NCI-H1092 treated with DMSO at 0.1 percent for 48 hours (cell line): ENCODE measurements at places on chromosomes 5 and 9.
A peak's percentile ranks its signal among the peaks of the same experiment; 100 is the strongest.

- DNase-seq: peak; percentile 43
Measured at GRCh38 chr5:176810081-176810597, at the start of gene UNC5A. TSS of gene UNC5A (plus strand) at chr5:176810559. CDS start at chr5:176810751, 192 bp downstream.

DNA sequence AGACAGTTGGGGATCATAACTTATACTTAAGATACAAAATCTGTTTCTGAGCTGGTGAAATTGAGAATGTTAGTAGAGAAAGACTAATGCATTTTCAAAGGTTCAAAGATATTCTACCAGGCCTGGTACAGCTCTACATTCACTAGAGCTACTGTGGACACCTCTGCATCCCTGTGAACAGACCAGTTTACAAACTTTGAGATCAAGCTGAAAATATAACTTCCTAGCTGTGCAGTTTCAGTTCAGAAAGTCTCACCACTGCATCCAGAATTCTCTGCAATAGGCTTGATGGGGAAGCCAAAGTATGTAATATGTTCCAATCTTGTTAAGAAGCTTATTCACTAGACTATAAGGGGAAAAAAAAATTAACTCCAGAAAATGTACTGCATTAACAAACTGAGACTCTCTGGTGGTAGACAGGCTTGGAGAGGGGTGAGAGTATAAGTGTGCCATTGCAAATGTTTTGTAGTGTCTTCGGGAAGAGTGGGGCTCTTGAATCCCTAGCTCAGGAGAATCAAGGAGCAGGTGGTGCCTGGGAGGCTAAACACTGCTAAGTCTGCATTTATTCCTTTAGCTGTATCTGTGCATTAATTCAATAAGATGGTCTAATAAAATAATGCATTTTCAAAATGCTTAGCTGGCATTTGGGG, 671.9 kb downstream of the NR2F1-AS1 start:
- DNase-seq: no peak

GRCh38 chr5:103510851-103511553, 51.6 kb downstream of the NUDT12 start:
- no peak for DNase-seq

DNA sequence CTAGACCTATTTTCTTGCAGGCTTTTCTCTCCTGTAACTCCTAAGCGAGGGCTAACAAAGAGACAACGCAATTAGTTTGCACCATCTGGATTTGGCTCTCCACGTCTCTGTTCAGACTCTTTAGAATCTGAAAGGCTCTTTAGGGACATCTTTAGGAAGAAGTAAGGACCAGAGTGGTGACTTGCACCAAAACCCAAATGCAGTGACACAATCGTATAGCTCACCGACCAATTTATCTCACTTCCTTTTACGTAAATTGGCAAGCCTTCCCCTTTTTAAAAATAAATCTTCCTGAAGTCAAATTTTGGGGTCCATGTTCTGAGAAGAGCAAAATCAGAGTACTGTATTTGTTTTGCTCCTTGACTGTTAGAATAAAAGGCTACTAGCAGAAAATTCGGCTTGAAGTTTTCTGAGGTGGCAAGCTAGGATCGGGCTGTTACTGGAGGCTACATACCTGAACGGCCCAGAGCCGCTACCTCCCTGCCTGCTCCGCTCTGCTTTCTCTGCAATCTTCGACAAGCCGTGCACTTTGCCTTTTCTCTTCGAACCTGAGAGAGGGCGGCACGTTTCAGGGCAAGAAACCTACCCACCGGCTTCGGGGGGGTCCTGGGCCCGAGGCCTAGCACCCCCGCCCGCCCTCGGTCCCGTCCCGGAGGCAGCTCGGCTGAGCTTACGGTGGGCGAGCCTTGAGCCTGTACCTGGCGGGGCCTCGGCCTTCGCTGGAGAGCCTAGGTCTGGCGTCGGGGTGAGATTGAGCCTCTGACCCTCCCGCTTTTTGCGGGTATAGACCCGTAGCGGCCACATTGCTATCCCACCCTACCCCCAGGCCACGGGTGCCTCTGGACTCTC, 537 bp downstream of the MEIKIN start:
- no peak for DNase-seq

GRCh38 chr9:85202596-85202995, 533.1 kb downstream of the NTRK2 start:
- DNase-seq: no peak

- no peak for DNase-seq
Measured at GRCh38 chr5:35681911-35682310, 64.2 kb downstream of the SPEF2 start.

GRCh38 chr5:83323557-83324180, 147.9 kb upstream of the VCAN start:
- no peak for DNase-seq
